WERI-Rb-1 (cell line): ENCODE measurements at places on chromosomes 12 and 14.
A peak's percentile ranks its signal among the peaks of the same experiment; 100 is the strongest.

DNA sequence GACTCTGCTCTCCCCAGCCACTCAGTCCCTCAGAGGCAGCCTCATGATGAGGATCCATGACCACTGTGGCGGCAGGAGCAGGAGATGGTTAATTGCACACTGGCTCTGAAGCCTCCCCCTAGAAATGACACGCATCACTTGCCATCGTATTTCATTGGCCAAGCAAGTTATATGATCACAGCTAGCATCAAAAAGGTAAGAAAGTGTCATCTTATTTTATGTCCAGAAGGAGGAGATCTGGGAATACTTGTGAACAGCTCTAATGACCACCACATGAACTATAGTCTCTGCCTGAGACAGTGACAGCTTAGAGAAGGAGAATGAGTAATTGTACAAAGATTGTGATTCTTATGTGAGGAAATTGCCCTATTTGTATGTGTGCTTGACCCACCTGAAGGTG is 363.4 kb downstream of the NUAK1 start:
- no peak for DNase-seq

DNA sequence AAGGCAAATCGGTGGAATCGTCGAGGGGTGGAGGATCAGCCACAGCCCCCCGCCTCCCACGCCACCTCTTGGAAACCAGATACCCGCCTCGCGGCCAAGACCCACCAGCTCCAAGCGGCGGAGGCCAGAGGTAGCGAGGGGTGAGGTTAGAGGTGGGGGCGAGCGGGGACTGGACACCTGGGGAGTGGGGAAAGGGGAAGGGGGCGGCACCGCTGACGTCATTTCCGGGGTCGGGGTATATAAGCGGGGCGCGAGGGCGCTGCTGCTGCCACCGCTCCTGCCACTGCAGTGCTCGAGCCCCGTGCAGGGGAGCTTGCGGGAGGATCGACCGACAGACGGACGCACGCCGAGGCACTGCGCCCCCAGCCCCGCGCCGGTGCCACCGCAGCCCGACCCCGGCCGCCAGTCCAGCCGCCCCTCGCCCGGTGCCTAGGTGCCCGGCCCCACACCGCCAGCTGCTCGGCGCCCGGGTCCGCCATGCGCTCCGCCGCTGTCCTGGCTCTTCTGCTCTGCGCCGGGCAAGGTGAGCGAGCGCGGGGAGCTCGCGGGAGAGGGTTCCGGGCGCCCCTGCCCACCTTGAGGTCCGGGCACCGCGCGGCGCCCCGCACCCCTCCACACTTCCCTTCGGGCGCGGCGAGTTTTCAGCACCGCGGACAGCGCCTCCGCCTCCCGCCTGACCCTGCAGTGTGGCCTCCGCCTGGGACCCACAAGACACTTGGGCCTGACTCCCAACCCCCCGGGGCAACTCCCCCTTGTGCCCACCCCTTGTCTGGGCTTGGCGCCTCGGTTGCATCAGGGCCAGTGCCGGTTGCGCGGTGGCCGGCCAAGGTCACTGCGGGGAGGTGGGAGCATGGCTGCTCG is at the start of gene CHGA:
Gene CHGA (plus strand): TSS at position 268 of the 861 bp plus-strand sequence. CDS start 210 bp downstream, at position 478.
- DNase-seq, result peak; percentile 93

DNA sequence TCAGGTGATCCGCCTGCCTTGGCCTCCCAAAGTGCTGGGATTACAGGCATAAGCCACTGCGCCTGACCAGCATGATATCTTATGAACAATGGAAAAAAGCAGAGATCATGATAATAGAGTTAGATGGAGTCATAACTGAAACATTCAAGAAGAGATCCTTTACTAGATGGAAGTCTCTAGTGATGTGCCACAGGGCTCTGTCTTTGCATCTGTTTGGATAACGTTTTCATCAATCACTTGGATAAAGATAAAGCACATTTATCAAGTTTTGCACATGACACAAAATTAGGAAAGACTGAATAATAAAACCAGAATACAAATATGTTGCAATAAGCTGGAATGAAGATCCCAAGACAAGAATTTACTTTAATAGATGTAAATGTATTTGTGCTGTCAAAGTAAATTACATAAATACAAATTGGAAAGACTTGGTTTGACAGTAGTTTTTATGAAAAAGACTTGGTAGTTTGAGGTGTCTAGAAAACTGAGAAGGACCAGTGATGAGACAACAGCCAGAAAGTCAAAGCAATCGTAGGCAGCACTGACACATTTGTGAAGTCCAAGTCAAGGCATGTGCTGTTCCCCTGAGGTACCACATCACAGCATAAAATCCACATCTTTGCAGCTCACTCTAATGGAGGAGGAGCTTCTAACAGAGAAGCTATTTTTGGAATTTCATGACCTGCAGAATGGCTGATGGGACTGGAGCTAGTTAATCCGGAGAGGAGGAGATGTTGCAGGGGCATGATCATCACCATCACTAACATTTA is 28.5 kb downstream of the GPRC5A start:
- DNase-seq, result no peak

DNA sequence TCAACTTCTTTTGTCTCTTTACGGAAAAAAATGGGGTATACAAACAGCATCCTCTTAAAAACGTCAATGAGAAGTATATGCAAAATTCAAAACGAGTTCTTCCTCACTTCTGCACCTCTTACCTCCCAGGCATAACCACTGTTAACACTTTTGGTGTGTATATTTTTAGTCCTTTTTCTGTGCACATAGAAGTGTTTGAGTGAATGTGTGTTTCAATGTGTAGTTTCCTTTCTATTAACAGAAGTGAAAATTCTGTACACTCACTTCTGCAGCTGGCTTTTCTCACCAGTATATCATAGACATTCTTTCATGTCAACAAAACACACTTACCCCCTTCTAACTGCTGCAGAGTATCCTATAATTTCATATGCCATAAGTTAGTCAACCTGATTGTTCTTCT is 5.4 kb downstream of the UBR7 start:
- no peak for DNase-seq

DNA sequence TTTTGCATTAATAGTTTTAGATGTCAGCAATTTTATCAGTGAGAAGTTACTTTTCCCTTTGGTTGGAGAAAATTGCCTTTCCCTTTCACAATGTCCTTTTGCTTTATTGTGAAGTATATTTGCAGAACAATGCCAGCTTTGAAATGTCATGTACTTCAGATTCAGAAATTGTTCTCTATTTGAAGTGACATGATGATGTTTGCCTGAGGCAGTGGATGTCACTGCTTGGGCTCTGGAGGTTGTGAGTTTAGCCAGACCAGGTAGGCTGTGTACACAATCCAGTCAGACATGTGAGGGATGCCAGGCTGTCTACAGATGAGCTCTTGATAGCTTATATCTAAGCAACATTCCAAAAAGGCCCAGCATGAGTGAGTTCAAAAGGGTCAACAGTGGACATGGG is 451.9 kb upstream of the FBXO33 start:
- DNase-seq, result no peak

GRCh38 chr12:113970211-113970610 is 4.1 kb upstream of the RBM19 start:
- DNase-seq, result no peak

GRCh38 chr12:62370189-62370588 is 96.4 kb upstream of the MON2 start:
- DNase-seq, result no peak

DNA sequence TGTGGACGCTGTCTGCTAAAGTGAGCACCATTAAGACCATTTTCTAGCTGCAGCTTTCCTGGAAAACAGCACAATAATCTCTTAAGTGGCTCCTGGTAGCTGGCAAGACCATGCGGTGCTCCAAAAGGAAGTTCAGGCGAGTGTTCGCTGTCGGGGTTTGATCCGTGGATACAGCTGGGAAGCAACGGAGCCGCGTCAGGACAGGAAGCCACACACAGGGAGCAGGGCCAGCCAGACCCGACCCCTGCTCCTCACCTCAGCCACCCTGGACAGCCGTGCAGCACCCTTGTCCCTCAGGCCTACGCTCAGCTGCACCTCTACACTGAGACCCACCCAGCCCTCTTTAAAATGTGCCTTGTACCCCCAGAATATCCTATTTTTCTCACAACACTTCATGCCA is 19.4 kb downstream of the ZFYVE21 start:
- peak; percentile 41 for DNase-seq

- no peak for DNase-seq
Measured at GRCh38 chr12:121334513-121335343, 17.5 kb downstream of the ANAPC5 start.

GRCh38 chr12:111431772-111432171 is 26.0 kb downstream of the SH2B3 start:
- DNase-seq, result no peak

DNA sequence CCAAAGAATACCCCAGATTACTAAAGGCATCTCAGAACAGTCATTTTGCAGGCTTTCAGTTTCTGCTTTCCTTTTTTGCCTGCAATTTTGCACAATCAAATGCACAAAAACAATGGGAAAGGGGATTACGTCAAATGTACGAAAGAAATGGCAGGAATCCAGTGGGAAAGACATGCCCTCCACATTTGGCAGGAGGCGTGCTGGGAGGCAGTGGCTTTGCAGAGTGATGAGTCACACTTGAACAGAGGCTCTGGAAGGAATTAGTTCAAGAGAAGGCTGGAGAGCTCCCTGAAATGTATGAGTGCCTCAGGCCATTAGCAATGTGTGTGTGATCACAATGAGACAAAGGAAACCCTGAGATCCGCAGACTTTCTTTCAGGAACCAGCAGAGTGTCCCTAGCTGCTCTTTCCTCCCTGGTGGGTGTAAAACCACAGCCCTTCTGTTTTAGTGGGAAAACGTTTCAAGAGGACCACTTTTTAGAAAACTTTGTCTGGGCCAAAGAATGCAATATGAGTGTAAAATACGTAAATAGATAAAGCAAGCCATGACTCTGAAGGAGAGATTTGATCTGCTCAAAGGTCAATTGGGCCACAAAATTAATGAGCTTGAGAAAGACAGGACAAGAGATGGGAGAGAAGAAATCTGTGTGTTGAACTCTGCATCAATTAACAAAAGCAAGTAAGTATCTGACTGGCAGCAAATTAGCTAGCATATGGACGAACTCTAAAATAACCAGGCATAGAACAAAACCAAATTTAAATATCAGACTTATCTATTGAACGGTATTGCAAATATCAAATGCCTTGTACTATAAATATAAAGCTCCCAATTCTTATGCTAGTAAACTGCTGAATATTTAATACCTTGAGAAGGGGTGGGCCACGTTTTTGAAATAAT is 155.4 kb upstream of the PDE3A start:
- DNase-seq, result no peak

DNA sequence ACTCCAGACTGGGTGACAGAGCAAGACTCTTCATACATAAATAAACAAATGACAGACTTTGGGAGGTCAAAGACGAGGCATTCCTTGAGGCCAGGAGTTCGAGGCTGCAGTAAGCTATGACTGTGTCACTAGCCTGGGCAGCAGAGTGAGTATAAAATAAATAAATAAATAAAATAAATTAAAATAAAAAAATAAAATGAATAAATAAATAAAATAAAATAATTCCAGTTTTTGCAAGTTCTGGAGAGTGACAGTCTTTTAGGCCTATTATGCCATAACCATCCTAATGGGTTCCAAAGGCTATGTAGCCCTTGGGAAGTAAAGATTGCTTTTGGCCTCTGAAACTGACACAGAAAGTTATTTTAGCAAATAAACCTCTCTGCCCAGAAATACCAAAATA is 16.5 kb upstream of the NRDE2 start:
- DNase-seq, result no peak

DNA sequence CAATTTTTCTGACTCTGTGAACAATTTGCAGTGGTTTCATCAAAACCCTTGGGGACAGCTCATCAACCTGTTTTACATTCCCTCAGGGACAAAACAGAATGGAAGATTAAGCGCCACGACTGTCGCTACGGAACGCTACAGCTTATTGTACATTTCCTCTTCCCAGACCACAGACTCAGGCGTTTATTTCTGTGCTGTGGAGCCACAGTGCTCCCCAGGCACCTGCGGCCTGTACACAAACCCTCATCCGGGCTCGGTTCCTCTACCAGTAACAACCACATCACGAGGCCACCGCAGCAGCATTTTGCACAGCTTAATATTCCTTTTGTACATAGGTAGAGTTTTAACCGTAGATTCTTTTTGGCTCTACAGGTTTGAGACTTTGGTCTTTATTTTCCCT is 397.4 kb upstream of the OR4E1 start:
- no peak for DNase-seq

- no peak for DNase-seq
Measured at GRCh38 chr12:83691730-83692129, 1005.0 kb downstream of the TMTC2 start.

- DNase-seq, result peak; percentile 72
Measured at GRCh38 chr12:12975322-12976077, 23.5 kb upstream of the GPRC5D start.

DNA sequence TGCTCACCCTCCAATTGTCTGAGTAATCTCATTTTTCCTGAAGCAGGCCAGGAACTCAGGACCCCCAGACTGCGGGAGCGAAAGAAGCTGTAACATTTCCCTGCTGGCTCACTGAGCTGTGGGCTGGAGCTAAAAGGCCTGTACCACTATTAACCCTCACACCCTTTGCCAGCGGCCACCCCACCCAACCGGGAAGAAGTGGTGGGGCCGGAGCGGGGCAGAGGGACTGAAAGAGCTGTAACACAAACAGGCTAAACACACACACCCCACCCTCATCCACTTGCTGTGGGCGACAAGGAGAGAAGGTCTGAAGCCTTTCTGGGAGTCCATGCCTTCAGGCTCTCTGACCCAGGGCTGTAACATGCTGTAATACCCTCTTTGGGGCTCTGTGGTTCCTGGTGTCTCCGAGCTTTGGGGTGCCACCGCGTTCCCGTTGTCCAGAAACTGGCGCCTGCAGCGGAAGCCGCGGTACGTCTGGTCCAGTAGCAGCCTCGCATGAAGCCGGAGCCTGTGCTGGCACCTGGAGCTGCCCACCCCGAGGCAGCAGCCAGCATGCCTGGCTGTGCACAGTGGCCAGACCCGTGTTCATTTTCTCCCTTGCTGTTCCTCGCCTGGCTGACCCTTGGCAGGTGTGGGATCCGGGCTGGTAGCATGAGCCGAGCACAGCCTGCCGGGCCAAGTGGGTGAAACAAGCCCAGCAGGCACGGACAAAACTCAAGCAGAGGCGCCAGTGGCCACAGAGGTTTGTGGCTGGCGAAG is 345.5 kb upstream of the MGAT4C start:
- DNase-seq, result no peak

DNA sequence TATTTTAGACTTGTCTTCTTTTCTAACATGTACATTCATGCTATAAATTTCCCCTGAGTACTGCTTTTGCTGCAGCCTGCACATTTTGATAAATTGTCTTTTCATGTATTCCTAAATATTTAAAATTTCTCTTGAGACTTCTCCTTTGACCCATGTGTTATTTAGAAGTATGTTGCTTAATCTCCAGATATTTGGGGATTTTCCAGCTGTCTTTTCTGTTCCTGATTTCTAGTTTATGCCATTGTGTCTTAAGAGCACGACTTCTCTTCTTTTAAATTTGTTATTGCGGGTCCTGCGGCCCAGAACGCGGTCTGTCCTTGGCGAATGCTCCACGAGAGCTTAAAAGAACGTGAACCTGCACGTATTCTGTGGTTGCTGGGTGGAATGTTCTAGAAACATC is 136.4 kb downstream of the KIF26A start:
- DNase-seq, result no peak

GRCh38 chr14:78479127-78479780 is 309.1 kb downstream of the NRXN3 start:
- DNase-seq, result no peak

- DNase-seq, result no peak
Measured at GRCh38 chr12:64903479-64904152, 79.2 kb downstream of the TBC1D30 start.
